Stimulated activated CD8-positive, alpha-beta memory T cell treated with anti-CD3 and anti-CD28 coated beads, Interleukin-4, amount 100 ng/mL, for 4 hours (primary cell): ENCODE measurements at places on chromosomes 1 and 21.

DNA sequence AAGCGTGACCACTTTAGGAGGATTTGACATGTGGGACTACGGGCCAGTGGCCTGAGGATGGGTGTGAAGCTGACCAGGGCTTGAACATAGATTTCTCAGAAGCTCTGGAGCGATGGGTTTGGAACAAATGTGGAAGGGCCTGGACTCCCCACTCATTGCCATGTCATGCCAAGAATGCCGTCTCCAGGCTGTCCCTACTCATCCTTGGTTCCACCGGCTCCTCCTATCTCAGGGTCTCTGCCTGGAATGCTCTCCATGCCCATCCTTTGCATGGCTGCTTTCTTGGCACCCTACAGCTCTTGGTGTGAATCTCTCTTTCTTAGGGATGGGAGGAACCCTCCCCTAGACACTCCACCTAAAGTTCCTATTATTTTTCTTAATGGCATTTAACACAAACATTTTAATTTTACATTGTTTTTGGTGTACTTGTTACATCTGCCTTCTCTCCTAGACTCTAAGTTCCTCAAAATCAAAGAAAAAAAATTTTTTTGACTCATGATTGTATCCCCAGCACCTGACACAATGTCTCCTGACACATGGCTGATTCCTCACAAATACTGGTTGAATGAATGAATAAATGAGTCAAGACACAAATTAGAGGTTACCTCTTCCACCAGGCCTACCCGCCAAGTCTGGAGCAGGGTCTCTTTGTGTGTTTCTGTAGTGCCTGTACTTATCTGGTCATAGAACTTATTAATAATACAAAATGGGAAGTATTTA lies 114.5 kb downstream of the OMA1 start:
- DNase-seq: no peak

DNA sequence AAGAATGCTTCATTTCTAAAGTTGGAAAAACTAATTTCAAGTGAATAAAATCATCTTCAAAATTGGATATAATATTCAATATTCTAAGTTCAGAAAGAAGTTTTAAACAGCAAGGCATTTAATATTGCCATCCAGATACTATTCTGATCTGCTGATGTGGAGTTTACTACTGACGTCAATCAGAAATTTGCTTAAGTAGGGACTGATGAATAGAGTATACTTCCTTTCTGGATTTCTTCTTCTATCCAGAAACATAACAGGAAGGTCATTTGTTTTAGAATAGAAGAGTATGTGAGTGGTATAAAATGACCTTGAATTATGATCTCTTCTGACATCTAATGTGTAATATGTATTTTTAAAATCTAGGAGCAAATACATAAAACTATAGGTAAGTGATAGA lies 308.1 kb upstream of the ADGRL2 start:
- DNase-seq: no peak

DNA sequence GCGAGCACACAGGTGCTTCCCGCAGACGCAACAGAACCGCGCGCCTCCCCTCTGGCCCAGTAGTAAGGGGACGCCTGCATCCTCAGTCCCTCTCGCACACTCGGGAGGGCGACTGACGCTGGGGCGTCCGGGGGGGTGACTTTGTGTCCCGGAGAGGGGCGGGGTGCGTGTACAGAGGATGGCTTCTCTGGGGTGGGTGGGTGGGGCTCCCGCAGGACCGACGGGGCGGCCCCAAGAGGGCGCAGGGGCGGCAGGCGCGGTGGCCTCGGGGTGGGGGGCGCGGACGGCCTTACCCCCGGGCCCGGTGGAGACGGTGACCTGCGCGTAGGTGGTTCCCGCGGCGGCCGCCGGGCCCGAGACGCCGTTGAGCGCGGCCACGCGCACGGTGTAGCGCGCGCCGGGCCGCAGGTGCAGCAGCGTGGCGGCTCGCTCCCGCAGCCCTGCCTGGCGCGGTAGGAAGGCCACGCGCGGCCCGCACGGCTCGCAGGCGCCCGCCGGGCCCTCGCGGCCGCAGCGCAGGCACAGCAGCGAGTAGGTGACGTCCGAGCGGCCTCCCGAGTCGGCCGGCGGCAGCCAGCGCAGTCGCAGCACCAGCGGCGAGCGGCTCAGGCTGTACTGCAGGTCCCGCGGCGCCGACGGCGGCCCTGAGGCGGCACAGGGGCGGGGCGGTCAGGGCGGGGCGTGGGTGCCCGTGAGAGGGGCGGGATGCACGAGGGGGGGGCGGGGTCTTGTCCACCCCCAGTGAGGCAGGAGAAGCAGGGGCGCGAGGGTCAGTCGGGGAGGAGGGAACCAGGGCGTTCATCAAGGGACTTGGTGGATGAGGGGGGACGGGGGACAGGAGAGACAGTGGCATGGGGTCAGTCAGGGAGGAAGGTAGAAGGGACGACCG lies 12.1 kb downstream of the EPHA10 start:
- no peak for DNase-seq

DNA sequence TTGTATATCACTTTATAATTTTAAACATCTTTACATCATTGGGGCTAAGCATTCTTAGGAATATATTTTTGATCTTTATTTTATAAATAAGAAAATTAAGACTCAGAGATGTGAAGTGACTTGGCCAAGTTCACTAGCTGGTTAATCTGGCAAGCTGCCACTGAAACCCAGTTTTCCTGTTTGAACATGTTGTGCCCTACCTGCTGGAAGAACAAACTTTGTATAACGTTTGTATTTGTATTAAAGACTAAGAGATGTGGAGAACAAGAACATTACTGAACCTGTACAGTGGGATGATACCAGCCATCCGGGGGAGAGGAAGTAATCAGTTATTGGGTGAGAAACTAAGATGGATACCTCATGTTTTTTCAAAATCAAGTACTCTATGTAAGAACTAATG lies 77.2 kb upstream of the SIPA1L2 start:
- no peak for DNase-seq

DNA sequence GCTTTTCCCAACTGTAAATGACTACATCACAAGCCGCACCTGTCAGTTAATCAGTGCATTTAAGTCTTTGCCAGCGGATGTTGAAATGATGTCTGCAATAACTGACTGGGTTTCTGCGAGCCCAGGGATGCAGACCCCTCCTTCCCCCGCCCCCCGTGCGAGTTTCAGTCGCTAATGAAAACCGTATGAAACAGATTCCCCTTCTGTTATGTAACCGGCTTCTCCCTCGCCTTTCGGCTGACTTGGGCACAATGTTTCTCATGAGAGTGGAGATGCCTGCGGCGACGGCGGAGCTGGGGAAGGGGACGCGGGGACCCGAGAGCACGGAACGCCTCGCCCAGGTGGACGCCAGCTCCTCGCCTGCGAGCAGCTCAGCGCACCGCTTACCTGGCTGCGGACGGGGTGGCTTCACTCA lies 753 bp downstream of the KCNJ6 start:
- no peak for DNase-seq

DNA sequence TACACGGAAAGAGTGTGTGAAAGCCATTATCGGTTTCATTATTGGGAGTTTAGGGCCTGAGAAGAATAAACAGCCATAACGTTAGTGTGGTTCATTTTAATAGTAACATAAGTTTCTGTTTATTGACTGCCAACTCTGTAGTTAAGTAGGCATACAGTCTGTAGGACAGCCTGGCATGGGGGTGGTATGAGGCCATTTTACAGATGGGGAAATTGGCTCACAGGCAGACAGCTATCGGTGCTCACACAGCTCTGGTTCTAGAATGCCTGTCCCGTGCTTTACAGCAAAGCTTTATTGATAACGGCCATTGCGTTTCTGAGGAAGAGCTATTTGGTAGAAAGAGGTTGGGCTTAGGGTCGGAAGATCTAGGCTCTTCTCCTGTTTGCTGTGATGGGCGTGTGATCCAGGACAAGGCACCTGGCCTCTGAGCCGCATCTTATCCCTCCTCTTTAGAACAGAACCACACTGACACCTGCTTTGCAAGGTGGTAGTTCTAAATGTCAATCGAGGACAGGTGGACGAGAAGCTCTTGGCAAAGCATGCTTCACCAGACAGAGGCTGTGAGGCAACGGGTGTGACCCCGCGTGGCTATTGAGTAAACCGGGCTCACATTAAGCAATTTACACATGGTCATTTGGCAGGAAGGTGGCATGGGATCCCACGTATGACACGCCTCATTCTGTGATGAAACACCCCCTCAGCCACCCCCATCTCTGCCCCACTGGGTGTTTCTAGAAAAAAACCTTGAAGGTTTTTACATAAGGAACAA lies 14.9 kb downstream of the ETS2 start:
- DNase-seq: no peak

DNA sequence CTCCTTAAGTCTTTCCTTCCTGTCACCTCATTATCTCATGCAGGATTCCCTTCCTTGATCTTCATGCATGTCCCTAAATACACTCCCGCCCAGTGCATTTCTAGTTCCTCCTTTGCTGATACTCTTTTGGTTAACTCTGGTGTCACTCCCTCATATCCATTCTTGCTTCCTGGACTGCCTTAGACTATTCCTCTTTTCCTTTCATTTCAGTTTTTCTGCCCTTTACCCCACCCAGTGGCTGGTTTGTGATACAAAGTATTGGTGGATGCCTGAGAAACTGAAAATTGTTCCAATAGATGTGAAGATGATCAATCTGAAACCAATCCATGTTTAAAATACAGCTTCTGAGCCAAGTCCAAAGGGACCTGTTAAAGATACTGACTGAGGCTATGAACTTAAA lies 553.8 kb upstream of the CAMK1G start:
- DNase-seq: no peak

DNA sequence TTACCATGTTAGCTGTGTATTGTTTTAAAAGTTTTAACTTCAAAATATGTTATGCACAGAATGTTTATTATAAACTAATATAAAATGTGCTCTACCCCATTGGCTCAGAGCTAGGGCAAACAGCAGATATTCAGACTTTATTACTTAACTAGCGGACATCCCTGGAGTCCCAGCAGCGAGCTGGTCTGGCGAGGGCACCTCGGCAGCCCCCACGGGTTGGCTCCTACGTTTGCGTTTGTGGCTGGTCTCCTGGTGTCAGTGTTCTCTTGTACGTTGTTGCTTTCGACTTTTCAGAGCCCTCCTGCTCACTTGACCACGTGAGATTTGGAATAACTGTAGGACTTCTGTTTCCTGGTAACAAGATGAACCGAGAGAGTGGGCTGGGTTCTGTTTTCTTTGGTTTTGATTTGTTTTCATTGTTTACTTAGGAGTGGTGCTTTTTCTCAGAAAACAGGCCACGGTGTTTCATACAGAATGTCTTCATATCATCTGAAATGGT lies 44.5 kb downstream of the CBS start:
- DNase-seq: no peak

GRCh38 chr1:163664671-163665335 lies 343.0 kb downstream of the NUF2 start:
- DNase-seq: no peak

DNA sequence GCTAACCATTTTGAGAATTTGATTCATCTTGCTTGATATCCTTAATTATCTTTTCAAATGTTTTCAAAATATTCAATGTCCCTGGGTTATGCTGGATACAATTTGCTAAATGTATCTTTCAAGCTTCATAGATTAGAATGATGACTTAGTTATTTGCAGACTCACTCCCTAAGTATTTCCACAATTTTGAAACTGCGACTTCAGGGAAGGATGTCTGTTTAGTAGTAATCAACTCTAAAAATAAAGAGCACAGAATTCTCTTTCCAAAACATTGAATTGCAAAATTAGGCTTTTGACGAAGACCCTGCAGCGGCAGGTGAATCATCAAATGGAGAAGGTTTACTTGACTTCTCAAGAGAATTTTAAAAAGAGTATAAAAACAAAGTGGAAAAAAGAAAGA lies 14.2 kb downstream of the RGS1 start:
- no peak for DNase-seq

GRCh38 chr21:39502631-39503030 lies 50.9 kb downstream of the SH3BGR start:
- no peak for DNase-seq

DNA sequence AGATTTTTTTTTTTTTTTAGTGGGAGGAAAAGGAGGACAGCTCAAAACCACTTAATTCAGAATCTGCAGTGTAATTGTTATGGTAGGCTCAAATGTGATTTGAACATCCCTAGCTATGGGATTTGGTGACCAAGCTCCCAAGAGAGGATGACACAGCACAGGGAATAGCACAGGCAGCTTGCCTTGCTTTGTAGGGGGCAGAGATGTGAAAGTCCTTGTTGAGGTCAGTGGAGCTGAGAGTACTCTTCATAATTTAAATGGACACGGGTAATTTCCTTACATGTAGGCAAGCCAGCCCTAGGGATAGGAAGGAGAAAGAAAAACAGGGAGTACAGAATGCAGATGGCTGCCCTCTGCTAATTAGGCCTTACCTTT lies 3.2 kb upstream of the UCK2 start:
- DNase-seq: no peak

DNA sequence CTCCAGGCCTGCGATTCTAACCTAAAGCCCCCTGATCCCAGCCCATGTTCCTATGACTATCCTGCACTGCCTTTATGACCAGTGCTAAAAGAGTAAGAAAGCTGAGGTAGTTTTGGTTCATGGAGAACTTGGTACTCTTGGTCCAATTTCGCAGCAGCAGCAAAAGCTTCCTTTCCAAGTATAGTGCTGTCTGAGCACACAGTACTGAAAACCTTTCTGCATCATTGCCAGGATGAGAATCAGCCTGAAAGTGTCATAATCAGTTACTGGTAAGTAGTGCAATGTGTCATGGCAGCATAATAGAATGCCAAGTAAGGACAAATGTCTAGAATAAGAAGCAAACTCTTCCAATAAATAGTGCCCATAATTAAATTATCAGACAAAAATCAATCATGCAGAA lies 889.6 kb upstream of the ADGRL4 start:
- DNase-seq: no peak

DNA sequence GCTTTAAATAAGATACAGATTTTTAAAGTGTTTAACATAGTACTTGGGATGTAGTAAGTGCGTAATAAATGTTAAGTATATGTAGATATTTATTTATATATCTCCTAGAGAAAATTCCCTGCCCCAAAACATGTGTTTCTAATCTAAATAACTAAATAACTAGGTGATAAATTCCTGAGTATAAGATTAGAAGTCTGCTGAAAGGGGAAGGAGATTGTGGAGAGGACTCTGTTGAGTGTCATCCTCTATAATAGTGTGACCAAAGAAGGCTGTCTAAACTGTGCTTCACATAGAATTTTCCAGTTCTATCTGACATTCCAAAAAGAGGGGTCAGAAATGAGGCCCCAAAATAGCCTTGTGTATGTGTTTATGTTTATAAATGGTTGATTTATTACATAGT lies 590.5 kb upstream of the ADAMTS5 start:
- no peak for DNase-seq

GRCh38 chr1:161792740-161793139 lies 26.6 kb downstream of the ATF6 start:
- DNase-seq: no peak

GRCh38 chr1:83796409-83796808 lies 202.5 kb downstream of the TTLL7 start:
- DNase-seq: no peak
